Uterus (tissue), 4 donors: ENCODE measurements at places on chromosomes 12 and 14.

- DNase-seq: no peak
- no peaks in the 10 kb centered on the region for H3K27me3 ChIP-seq
- H3K4me1 ChIP-seq: no peaks in the 10 kb centered on the region
- H3K4me3 ChIP-seq: no peak overlapping the region
- H3K27ac ChIP-seq: no peak overlapping the region
These were observed 463.9 kb downstream of the BTG1 start for GRCh38 chr12:91681751-91682150.

DNA sequence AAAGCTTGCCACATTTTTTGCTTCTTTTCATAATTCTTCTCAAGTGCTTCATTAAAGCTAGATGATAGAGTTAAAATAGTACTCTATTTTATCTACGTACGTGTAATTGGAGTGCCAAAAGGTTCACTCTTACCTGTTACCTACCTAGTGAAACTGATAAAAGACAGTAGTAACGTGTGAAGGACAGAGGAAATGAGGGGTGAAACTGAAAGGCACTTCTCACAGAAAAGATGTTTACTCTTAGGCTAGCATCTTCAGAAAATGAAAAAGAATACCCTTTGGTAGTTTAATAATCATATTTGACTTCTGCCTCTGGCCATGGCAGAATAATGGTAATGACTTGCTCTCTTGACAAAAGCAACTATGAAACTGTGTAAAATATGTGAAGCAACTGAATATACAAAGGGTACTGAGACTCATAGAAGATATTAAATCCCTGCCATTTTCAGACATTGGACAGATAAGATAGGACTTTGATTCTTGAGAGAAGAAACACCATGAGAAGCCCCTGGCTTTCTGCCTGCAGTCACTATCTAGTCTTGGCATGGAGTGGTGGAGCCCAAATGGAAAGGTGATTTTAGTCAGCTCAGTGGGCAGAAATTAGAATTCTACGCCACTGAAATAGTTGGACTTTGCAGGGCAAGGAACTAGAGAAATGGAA, 6.3 kb upstream of the EVL start:
- no peaks in the 10 kb centered on the region for H3K4me1 ChIP-seq

GRCh38 chr14:44914849-44915248, 46.9 kb downstream of the KLHL28 start:
- no peaks in the 10 kb centered on the region for H3K27me3 ChIP-seq
- H3K36me3 ChIP-seq: no peaks in the 10 kb centered on the region
- no peaks in the 10 kb centered on the region for H3K4me1 ChIP-seq
- no peak for DNase-seq
- H3K4me3 ChIP-seq: no peak overlapping the region

GRCh38 chr14:97641827-97642226, 844.6 kb downstream of the VRK1 start:
- no peak for DNase-seq
- H3K4me3 ChIP-seq: no peak overlapping the region

GRCh38 chr12:110853836-110854235, 7.0 kb downstream of the CCDC63 start:
- no peaks in the 10 kb centered on the region for H3K4me1 ChIP-seq
- no peaks in the 10 kb centered on the region for H3K27me3 ChIP-seq
- no peak overlapping the region for H3K27ac ChIP-seq
- H3K36me3 ChIP-seq: no peaks in the 10 kb centered on the region
- H3K4me3 ChIP-seq: no peak overlapping the region
